ENCODE measurements at places on chromosomes 1 and 21.

GRCh38 chr1:84143796-84144565 lies at the start of gene PRKACB:
Gene PRKACB, plus strand, starts transcription at chr1:84144271. Its CDS starts 91 bp downstream, at chr1:84144362.
- DNase-seq = peak; percentile 39

DNA sequence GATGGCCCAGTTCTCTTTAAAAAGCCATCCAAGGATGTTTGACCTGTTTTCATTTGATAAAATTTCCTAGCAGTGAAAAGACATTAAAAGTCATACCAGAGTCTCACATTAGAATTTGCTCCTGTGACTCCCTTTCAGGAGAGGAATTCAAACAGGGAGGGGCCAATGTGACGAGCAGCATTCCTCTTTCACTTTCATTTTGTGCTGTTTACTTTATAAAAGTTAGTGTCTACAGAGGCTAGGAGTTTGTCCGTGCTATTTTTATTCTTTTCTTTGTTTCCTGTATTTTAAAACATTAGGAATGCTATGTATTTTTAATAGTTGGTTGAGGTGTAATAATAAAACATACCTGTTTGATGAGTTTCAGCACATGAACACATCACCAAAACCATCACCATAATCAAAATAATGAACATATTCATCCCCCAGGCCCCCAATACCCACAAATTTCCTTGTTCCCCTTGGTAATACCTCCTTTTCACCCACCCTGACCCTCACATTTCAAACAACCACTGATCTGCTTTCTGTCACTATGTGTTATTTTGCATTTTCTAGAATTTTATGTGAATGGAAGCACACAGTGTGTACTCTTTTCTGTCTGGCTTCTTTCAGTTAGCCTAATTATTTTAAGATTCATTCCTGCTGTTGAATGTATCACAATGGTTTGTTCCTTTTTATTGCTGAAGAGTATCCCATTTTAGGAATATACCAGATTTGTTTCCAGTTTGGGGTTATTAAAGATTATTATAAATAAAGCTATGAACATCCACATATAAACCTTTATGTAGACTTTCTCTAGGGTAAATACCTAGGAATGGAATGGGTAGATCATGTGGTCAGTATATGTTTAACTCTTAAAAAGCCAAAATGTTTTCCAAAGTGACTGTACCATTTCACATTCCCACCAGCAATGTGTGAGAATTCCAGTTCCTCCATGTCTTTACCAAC lies 129.5 kb downstream of the TENT5C start:
- DNase-seq = peak; percentile 46

DNA sequence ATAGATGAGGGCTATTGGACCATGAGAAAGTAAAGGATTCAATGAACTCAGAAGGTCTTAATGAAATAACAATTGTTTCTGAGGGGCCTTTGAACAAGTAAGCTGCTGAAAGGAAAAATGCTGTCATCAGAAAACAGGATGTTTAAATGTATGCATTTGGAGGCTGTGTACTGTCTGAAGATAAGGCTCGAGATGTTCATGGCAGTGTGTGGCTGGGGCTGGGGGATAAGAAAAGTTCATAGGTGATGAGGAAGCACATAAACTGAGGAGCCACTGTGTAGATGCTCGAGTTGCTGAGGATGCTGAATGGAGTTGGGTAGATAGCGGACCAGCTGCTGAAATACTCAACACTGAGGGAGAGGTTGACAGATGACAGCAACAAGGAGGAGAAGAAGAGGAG lies 17.8 kb downstream of the THEM4 start:
- no peak for DNase-seq

DNA sequence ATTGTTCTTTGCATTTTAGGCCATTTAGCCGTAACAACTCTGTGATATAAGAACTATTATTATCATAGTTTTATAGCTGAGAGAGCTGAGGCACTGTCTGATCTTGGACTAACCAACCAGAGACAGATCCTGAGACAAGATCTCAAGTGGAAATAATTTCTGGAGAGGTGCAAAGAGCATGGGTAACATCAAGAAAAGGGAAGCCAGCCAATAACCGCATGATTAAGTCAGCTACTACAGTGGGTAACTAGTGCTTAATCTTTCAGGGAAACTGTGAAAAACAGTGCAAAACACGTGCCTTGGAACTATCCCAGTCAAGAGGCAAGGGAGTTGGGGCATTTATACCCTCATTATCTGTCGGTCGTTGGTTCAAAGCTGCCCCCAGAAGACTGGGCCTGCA lies 105.8 kb downstream of the OMA1 start:
- DNase-seq = peak; percentile 46

- DNase-seq = no peak
Observed at GRCh38 chr21:30216041-30216723, at the start of gene CLDN8. Gene CLDN8, minus strand, starts transcription at chr21:30216097. Its CDS starts 172 bp downstream, at chr21:30215925.

DNA sequence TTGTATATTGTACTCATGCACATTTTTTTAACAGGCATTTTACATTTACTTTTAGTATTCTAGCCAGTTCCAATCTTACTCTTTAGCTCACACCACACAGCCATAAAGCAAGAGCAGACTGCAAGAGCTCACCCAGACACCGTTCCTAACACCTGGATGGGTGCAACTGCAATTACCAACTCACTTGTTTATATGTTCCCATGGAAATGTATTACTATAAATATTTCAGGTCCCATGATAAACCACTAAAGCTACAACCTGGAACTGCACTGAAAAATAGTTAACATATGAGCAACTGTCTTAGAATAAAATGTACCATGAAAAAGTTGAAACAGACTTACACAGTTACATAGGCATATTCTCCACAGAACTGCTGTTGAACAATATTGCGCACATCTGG lies 30.8 kb downstream of the USP48 start:
- DNase-seq = peak; percentile 12

DNA sequence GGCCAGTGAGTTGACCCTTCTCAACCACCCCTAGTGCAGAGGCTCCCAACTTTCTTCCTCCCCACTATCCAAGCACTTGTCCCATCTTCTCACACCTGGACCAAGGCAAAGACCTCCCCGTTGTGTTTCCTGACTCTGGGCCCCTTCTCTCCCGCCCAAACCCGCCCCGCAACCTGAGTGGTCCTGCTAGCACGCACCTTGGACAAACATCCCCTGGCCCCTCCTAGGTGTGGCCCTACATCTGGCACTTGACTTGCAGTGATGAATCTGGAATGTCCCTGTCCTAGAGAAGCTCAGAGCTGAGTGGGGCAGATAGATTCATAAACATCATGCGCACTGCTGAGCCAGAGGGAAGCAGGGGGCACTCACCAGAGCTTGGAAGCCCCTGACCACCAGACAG lies 2.3 kb downstream of the SLC5A9 start:
- no peak for DNase-seq

- DNase-seq = peak; percentile 60
Observed at GRCh38 chr1:232600424-232601258, 29.3 kb downstream of the SIPA1L2 start.

DNA sequence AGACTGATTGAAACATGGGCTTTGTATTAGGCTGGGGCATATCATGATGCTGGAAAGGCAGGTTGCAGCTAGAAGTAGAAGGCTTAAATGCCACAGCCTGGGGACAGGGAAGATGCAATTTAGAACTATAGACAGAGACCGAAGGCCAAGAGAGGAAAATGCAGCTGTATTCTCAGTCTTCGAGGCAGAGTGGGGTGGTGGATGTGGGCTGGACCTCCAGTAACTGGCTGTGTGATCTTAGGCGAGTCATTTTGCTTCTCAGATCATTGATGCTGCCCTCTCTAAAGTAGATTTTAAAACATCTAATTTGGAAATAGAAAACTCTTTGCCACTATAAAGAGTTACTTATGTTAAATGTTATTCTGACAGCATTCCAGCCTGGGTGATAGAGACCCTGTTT lies 17.7 kb upstream of the SH2D2A start:
- no peak for DNase-seq

GRCh38 chr1:182338806-182339370 lies 52.7 kb downstream of the GLUL start:
- no peak for DNase-seq

DNA sequence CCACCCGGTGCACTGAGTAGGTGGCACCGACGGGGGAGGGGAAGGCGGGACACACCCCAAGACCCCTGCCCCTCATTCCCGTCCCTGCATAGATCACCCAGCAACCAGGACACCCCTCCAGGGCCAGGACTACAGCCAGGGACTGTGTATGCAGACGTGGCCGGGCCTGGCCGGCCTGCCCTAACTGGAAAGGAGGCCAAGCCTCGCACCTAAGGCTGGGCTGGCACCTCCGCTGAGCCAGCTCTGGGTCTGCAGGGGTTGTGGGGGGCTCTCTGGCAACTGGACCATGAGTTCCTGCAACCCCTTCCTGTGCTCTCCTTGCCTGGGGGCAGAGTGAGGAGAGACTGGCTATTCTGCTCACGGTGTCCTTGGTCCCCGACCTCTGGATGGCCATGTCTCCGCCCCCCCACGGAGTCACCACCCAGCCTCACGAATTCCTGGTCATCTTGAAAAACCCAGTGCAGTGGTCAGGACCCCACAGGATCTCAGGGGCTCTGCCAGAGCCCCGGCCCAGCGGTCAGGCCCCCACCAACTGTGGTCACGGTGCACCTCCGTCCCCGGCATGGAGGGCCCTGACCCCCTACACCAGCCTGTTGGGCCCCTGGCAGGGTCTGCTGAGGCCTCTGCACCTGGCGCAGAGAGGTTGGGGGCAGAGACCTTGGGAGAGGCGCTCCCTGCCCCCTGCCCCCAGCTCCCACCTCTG lies 1.1 kb upstream of the FNDC10 start:
- DNase-seq = no peak

- DNase-seq = peak; percentile 45
Observed at GRCh38 chr1:60427194-60427593, 353.6 kb upstream of the C1orf87 start.

DNA sequence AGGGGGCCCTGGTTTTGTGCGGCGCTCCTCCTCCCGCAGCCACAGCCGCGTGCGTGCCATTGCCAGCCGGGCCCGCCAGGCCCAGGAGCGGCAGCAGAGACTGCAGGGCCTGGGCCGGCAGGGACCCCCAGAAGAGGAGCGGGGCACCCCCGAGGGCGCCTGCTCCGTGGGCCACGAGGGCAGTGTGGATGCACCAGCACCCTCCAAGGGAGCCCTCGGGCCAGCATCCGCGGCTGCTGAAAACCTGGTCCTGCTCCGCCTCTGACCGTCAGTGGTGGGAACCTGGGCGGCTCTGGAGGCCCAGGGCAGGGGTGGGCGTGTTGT lies 21.5 kb downstream of the PANK4 start:
- DNase-seq = no peak

DNA sequence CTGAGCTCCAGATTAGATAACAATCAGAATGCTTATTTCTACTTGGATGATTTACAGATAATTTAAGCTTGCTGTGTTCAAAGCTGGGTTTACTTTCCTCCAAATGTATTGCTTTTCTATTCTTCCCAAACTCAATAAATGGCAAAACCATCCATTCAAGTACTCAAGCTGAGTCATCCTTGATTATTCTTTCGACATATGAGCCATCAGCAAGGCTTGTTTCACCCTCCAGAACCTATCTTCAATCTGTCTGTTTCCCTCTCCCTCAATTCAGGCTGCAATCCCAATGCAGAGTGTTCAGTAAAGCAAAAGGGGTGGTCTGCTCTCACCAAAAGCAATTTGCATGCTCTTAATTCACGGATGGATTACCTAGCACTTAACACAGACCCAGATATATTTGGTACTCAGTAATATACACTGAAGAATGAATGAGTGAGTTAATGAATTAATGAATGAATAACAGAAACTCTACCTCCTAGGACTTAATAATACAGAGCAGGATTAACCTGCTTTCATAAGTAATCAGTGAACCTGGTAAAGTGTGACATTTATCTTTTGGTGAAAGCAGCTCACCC lies 41.9 kb downstream of the DDR2 start:
- DNase-seq = peak; percentile 55

DNA sequence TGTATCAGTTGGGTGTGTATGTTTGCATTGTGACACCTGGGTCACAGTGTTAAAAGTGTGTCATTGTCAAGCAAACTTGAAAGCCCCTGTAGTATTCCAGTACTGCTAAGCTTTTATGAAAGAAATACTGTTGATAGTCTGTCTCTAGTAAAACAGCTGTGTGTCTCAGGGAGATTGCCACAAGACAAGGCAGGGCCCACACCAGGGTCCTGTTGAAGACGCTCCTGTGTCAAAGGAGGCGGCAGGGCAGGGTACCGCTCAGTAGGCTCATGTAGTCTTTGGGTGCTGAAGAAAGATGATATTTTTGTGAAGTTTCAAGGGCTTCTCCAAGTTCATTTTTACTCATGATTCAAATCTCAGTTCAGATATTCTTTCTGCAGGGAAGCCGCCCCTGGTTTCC lies 132.5 kb downstream of the GALNT2 start:
- no peak for DNase-seq

GRCh38 chr1:8704866-8705506 lies 112.5 kb downstream of the RERE start:
- DNase-seq = no peak

- no peak for DNase-seq
Observed at GRCh38 chr1:202268817-202269216, 72.9 kb downstream of the UBE2T start.

DNA sequence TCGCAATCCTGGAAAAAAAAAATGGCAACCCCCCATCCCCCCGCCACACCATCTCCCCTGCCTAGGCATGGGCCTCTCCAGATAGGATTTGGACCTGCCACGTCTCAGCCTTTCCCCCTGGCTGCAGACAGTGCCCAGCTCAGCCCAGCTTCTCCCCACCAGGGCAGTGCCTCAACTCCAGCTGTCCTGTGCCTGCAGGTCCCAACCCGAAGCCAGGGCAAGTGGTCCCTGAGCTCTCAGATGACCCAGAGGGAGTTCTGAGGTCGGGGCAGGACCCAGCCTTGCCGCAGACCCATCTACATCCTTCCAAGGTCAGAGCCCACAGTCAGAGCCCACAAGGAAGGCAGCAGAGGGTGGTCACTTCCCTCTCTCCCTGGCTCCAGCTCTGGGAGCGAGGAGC lies 86.7 kb upstream of the POU3F1 start:
- no peak for DNase-seq

DNA sequence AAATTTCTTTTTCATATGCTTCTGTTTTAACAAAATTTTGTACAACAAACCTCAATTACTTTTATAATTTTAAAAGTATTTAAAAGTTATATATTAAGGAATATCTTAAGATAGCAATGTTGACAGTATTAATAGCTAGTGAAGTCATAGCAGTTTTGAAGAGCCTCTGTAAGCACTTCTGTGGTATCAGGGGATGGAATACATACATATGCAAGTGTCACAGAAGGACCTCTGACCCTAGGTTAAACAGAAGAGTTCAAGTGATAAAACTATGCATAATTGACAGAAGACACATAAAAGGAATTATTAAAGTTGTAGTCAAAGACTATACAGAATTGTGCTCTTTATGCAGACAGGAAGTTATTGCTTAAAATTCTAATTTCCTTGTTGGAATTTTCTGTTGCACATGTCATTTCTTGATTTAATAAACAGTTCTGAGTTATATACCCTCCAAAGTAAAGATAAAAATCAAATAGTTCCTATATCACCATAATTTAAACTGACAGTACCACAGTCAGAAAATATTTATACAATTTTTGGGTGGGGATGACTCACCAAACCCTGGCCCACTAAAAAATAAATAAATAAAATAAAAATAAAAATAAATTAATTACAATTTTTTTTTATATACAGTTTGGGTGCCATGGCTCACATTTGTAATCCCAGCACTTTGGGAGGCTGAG lies 27.1 kb downstream of the IPP start:
- no peak for DNase-seq

All from astrocyte (in vitro differentiated cells and primary cell).